Activated CD4-positive, alpha-beta memory T cell treated with anti-CD3 and anti-CD28 coated beads for 36 hours (primary cell): ENCODE measurements at places on chromosomes 4 and X. TPM values are rescaled to one million over a fixed set of nuclear protein-coding genes. Genes with fewer than 3 reads are reported as not detected.

Gene RRAGB
- 5.3 TPM for total RNA-seq

- no peak overlapping the region for H3K27ac ChIP-seq
- peaks cover 28% of the 10 kb centered on the region for H3K36me3 ChIP-seq
- no peaks in the 10 kb centered on the region for H3K4me1 ChIP-seq
- no peak overlapping the region for H3K4me3 ChIP-seq
Measured at GRCh38 chr4:2891294-2891693, 47.6 kb downstream of the ADD1 start.

GRCh38 chr4:77065382-77065781 lies 10.4 kb downstream of the CCNI start:
- no peak overlapping the region for H3K4me3 ChIP-seq
- peaks cover 33% of the 10 kb centered on the region for H3K4me1 ChIP-seq
- no peak overlapping the region for H3K27ac ChIP-seq
- DNase-seq = no peak
- peaks cover 23% of the 10 kb centered on the region for H3K36me3 ChIP-seq
- H3K27me3 ChIP-seq = no peaks in the 10 kb centered on the region

DNA sequence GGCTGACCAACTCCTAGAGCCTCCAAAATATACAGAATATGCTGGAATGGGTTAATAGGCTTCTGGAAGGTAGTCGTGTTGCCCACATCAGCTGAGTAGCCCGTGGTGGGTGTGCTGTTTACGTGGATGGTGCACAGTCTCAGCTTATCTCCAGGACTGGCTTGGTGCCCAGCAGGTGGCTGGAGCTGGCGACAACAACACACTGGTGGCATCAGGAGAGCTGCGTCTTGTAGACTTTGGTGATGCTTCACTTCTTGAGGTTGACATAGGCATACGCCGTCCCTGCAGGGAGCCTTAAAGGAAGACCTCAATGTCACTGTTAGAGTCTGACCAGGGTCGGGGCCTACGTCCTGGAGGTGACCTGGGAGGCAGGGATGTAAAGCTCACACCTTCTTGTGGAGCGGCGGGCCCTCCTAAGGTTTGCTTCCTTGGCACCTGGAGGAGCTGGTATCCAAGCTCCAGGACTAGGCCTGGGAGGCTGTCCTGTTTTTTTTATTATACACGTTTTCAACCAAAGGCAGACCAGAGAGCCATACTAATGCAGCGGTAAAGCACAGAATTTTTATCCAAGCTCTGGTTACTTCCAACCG lies 26.5 kb upstream of the RBMX start:
- no peaks in the 10 kb centered on the region for H3K36me3 ChIP-seq
- H3K4me3 ChIP-seq = no peak overlapping the region
- H3K4me1 ChIP-seq = peaks cover 15% of the 10 kb centered on the region
- H3K27ac ChIP-seq = no peak overlapping the region
- no peaks in the 10 kb centered on the region for H3K27me3 ChIP-seq

- H3K27ac ChIP-seq = no peak overlapping the region
- H3K4me3 ChIP-seq = no peak overlapping the region
- peaks cover 1% of the 10 kb centered on the region for H3K27me3 ChIP-seq
- no peaks in the 10 kb centered on the region for H3K4me1 ChIP-seq
- no peak for DNase-seq
- H3K36me3 ChIP-seq = no peaks in the 10 kb centered on the region
Measured at GRCh38 chrX:18042776-18043175, 177.9 kb downstream of the BEND2 start.

Gene EDA
- total RNA-seq = 4.2 TPM

DNA sequence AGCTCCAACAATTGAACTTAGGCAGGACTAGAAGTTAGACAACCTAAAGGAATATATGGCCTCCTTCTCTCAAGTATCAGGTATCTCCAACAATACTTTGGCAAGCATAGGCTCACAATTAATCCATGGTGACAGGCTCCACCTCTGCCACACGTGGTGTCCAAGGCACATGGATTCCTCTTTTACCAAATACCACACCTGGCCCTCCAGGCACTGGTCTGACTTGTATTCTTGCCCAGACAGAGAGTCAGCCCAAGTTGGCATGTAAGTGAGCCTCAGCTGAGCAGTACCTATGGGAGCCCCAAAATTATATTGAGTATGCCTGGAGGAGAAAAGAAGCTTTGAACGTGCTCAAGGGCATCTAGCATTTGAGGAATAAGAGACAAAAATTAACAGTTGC lies 19.6 kb downstream of the SRPX2 start:
- H3K27me3 ChIP-seq = peaks cover 3% of the 10 kb centered on the region
- H3K36me3 ChIP-seq = no peaks in the 10 kb centered on the region
- H3K27ac ChIP-seq = no peak overlapping the region
- DNase-seq = no peak

Gene PDCL2
- total RNA-seq = not detected

Gene BBS7
- 17.9 TPM for total RNA-seq

DNA sequence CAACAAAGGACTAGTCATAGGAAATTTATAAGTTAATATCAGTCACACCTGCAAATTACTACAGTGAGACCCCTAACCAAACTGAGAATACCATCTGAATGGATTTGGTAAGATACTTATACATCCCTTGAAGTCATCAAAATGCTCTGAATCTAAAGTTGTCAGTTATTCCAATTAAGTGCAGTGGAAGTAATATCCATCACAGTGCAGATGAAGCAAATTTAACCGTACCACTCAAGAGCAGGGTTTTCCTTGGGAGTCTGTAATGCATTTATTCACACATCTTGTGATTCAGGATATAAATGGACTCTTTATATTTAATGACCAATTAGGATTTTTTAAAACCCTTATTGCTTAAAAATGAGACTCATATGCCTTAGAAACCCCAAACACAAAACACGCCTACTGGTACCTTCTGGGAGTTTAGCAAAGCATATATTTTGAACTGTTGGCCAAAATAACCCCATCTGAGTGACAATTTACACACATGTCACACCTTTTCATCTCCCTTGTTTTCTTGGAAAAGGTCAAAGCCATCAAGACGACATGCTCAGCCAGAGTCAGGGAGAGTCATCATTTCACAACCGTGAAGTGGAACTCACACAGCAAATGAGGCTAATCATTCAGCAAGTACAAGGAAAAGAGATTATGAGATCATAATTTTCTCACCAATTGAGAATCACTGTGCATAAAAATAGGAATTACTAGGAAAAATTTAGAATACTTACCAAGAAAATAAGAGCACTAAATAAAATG lies 303.7 kb downstream of the HNRNPD start:
- DNase-seq = no peak
- no peak overlapping the region for H3K27ac ChIP-seq
- H3K4me3 ChIP-seq = no peak overlapping the region
- peaks cover 3% of the 10 kb centered on the region for H3K27me3 ChIP-seq
- H3K4me1 ChIP-seq = no peaks in the 10 kb centered on the region

Gene CWH43
- not detected for total RNA-seq

Gene CFAP299
- not detected for total RNA-seq
